Uterus (tissue), 4 donors: ENCODE measurements at places on chromosomes 16 and 17.
A peak's percentile ranks its signal among the peaks of the same experiment; 100 is the strongest.

DNA sequence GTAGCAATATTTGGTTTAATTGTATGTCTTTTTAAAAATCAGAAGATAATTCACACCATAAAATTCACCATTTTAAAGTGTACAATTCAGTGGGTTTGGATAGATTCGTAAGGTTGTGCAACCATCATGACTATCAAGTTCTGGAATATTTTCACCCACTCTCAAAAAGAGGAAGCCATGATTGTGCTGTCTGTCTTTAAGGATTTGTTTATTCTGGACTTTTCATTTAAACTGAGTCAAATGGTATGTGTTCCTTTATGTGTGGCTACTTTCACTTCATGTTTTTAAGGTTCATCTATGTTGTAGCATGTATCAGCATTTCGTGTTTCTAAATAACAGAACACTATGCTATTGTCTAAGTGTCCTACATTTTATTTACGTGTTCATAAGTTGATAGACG, 68.1 kb upstream of the CPHXL start:
- no peak for DNase-seq

GRCh38 chr17:13134076-13134475, 116.2 kb upstream of the ELAC2 start:
- DNase-seq = no peak

GRCh38 chr16:3113765-3114479, 1.5 kb downstream of the ZNF205 start:
- DNase-seq = no peak

DNA sequence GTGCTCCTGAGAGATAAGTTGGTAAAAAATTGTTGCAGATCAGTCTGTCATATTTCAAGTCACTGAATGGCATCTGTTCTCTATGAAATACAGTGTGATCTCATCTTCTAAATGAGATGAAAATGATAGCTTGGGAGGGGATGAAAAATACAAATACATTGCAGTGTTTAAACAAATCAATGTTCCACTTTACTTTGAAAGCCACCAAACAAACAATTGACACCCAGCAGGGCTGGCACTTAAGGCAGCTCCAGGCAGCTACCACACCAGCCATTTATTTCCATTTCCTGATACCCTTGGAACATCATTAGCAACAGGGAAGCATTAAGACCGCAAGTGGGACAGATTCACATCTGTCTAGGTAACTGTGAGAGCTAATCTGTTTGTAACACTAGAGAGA, 827.6 kb upstream of the KIF2B start:
- no peak for DNase-seq

GRCh38 chr17:72922219-72922618, 170.3 kb downstream of the SLC39A11 start:
- DNase-seq = no peak

GRCh38 chr16:57801809-57802340, 416 bp downstream of the KIFC3 start:
- peak; percentile 40 for DNase-seq

DNA sequence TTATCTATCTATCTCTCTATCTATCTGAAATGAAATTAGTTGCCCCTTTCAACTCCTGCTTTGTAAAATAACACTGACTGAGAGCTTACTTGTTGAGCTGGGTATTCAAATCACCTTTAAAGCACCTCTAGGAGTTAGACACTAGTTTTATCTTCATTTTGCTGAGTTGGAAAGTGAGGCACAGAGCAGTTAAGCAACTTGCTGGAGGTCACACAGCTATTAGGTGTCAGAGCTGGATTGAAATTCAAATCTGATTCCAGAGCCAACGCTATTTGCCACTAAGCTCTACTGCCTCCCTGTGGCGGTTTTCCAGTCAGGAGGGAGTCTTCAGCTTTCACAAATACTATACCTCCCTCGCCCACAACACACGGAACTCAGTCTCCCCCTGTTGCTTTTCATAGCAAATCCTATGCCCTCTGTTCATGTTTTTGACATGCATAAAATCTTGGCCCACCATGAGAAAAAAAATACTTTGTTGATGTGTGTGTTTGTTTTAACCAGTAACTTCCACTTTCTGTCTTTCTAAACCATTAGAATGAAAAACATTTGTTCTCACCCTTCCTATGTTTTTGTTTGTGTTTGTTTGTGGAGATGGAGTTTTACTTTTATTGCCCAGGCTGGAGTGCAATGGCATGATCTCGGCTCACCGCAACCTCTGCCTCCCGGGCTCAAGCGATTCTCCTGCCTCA, 74.8 kb upstream of the SMURF2 start:
- no peak for DNase-seq

DNA sequence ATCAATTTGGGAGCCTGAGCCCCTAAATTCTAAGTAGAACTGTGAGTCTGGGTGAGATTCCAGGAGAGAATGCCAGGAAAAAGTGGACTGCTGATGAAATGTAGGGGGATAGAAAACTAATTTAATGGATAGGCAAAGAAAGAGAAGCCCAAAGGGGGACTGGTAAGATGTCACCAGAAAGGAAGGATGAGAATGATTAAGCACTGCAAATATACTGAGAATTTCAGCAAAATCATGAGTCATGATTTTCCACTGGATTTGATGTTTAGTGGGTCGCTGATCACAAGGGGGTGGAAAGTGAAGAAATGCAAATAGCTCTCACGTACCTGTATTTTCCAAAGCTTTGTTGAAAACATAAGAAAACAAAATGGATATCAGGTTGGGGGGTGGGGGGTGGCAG, 201.8 kb downstream of the SLC39A11 start:
- DNase-seq = no peak

DNA sequence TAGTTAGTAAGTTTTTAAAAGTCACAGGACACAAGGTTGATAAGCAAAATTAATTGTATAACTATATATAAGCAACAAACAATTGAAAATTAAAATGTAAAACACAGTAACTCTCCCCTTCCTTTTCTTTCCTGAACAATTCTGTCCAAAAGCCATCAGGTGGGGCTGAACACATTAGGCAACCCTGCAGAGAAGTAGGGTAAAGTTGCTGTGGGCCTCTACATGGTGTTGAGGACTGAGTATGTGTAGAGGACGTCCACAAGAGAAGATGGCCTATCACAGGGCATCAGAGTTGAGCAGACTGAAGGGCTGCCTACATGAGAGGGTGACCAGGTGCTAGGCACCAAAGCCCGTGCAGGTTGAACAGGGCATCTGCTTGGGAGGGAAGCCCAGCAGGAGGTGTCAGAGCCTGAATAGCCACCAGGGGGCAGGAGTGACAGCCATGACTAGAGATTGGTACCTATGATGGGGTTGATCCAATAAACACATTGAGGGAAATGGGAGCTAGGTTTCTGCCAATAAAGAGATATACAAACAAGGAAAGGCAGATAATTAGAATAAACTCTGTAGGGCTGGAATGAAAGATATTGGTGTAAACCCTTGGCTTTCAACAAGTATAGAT, 415.1 kb downstream of the NPIPA8 start:
- DNase-seq = no peak

DNA sequence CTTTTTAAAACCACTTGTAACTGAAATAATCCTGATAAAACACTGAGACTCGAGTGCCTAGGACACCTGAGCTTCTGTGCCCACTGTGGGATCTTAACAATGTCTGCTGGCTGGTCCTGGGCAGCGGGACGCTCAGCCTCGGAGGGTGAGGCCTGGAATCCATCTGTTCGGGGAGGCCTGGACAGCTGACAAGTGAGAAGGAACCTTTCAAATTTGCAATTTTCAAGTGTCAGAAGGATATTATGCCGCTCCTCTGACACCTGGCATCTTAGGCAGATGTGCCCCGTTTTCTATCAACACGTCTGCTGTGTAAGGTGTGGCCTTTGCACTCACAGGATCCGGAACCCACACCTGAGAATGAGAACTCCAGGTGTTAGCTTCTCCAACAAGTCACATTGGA, 33.1 kb upstream of the C16orf78 start:
- DNase-seq = no peak

DNA sequence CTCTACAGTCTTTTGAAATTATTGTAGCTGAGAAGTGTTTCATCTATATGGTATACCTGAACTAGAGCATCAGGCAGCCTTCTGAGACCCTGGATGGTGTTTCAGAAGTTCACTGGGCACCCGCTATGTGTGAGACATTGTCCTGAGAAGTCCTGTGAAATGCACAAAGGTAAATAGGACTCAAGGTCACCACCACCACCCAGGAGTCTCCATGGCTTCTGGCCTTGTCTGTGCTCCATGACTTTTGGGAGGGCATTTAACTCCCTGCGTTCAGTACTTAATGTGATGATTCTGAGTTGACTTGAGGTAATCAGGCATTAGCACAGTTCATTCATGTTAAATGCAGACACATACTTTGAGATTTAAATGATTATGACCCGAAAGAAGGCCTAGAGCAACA, 1.1 kb downstream of the MLYCD start:
- DNase-seq = no peak

DNA sequence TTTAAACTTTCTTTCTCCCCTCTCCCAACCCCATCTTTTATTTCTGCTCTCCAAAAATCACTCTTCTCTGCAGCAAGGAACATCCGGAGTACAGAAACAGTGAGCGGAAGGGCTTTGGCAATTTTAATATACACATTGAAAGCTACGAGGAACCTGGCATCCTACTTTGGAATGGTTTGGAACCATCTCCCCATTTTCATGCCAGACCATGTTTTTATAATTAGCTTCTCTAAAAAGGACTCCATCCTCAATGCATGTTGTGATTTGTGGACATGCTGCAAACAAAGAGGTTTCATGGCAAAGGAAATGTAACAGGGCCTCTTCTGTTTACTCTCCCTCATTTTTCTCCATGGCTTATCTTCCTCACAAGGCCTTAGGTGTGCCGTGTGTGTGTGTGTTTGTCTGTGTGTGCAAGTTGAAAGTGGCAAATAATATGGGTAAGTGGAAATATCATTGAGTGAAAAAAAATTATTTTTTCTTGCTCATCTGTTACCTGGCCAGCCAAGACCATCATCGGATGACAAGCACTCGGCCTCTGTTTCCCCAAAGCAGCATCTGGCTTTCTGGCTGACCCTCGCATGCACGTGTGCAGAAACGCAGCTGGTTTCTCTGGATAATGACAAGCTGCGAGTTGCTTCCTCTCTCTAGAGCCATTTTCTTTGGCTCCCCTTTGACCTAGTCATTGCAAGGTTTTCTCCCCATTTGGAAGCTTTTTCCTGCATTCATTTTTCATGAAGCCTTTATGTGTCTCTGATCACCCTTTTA, 585.0 kb downstream of the TMEM114 start:
- DNase-seq = no peak

GRCh38 chr17:43018008-43018853, 4.0 kb downstream of the VAT1 start:
- no peak for DNase-seq

GRCh38 chr17:38663125-38663751, 11.5 kb downstream of the EPOP start:
- DNase-seq = no peak

- DNase-seq = no peak
Observed at GRCh38 chr17:44038604-44039011, 23.8 kb upstream of the TMEM101 start.

- no peak for DNase-seq
Observed at GRCh38 chr17:56870081-56870651, 36.2 kb downstream of the DGKE start.

- no peak for DNase-seq
Observed at GRCh38 chr17:32588982-32589381, 102.2 kb downstream of the CDK5R1 start.

- no peak for DNase-seq
Observed at GRCh38 chr17:41308918-41309359, at the start of gene KRTAP16-1. Gene KRTAP16-1, minus strand, starts transcription at chr17:41309309. Its CDS starts 56 bp downstream, at chr17:41309253.

DNA sequence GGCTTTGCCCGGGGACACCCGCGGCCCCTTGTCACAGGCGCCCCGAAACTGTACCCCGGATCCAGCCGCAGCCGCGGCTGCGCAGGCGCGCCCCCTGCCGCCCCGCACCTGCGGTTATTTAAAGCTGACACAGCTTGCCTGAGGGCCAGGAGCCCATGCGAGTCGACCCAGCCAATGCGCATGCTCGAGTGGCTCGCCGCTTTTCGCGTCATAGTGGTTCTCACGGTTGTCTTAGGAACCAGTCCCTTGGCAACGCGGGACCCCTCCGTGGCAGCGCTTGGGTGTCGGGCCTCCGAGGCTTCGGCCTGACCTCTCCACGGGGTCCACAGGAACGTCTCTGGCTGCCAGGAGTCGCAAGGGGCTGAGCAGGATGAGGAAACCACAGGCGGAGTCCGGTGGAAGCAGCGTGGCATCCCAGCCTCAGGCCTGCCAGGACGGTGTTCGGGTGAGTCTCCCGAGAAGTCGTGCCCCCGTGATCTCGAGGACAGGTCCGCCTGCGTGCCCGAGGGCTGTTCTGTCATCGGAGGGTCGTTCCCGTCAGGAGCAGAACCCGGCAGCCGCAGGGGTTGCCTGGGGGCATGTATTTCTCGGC, 716.9 kb downstream of the KCNJ18 start:
- DNase-seq = no peak

GRCh38 chr17:41680426-41681040, 8.2 kb upstream of the EIF1 start:
- no peak for DNase-seq

DNA sequence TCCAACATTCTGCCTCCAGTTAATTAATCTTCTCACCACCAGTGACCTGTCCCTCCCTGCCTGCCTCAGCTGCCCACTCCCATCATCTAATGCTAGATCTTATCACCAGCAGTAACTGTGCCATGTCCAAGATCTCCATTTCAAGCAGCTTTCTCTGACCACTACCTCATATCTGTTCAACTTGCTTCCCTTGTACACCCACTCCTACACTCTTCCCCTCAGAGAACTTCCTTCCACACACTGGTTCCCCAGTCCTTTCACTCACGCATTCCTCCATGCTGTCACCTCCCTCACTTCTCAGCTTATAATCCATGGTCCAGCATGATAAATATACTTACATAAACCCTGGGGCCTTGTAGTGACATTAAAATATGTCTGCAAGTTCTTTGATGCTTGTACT, 31.8 kb upstream of the DYNLL2 start:
- DNase-seq = no peak
